Cortex of kidney (tissue), 1 donor: ENCODE measurements at places on chromosomes 16 and 17.

DNA sequence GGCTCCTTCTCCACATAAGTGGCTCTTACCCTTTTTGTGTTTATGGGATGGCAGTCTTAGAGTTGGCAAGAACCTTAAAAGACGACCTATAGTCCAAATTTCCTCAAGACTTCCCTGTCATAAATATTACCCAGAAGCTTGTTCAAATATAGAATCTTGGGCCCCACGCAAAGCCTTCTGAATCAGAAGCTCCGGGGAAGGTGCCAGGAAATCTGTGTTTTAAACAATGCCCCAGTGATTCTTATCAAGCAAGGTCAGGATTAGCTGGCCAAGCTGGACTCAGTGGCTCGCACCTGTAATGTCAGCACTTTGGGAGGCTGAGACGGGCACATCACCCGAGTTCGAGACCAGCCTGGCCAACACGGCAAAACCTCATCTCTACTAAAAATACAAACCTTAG is 85.7 kb downstream of the TIMM22 start:
- DNase-seq = no peak

DNA sequence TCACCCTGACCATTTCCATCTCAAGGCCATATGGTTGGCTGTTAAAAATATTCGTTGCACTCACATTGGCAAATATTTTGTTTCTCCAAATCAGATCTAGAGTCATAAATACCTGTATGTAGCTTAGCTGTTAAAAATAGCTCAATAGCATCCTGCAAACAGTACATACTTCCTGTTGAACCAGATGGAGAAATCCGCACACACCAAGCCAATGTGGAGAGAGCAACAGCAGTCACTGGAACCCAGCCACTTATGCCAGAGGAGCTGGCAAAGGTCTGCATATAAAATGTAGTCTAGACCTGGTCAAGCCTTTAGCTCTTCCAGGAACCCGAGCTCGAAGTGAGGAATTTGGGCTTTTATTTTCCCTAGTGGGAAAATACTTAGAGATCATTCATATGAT is 146.4 kb upstream of the KCNJ16 start:
- DNase-seq = no peak

- DNase-seq = no peak
These were observed 106.5 kb downstream of the CDH8 start for GRCh38 chr16:61929776-61930175.

DNA sequence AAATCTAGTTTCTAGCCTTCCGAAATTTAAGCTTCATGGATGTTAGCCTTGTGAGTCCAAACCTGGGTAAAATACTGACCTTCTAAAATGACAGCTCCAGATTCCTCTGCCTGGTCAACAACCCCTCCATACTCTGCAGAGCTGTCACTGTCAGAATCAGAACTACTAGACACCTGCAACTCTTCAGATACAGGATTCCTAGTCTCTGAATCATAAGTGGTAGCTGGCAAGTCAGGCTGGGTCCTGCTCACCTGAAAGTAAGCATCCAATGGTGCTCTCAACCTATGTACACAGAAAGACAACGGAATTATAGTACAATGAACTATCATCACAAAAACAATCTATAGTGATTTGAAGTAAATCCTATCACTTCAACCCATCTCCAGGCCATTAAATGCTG is 14.8 kb downstream of the RFWD3 start:
- no peak for DNase-seq

GRCh38 chr16:425740-426114 is 278 bp downstream of the RAB11FIP3 start:
- no peak for DNase-seq

GRCh38 chr16:30524575-30525568 is 1.5 kb downstream of the ZNF768 start:
- no peak for DNase-seq
